ENCODE measurements at places on chromosomes 3 and 15.
A peak's percentile ranks its signal among the peaks of the same experiment; 100 is the strongest.

DNA sequence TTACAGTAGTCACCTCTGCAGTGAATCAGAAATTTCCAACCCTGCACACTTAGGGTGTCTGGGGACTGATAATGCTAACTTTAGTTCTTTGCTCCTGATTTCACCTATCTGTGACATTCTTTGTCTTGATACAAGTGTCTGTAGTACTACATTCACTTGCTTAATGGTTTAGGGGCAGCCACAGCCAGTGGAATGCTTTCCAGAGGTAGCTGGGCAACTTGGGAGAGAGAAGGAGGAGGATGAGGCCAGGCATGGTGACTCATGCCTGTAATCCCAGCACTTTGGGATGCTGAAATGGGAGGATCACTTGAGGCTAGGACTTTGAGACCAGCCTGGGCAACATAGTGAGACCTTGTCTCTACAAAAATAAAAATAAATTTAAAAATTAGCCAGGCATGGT, 8.5 kb downstream of the BAHD1 start:
- no peak for DNase-seq

GRCh38 chr3:138594150-138594934, at the start of gene CEP70:
CEP70 (minus strand) TSS chr3:138594260; CDS start chr3:138572927, 21,333 bp downstream.
- DNase-seq = peak; percentile 81

DNA sequence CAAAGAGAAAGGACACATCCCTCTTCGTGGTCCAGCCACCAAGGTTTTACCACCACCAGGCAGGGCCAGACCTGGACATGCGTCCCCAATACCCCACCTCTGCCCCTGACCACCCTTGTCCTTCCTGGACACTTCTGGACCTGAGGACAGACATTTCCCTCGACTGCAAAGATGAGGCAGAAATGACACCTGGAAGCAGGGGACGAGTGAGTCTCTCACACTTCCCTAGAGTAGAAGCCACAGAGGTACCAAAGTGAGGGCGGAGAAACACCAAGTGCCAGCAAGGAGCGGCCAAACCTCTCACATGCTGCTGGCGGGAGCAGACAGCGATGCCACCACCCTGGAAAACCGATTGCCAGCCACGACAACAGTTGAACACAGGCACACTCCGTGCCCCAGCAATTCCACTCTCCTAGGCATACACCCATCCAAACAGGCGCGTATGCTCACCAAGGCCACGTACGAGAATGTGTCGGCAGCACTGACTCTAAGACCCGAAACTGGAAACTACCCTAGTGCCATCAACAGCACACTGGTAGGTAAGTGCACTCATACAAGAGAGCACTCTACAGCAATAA, 207.0 kb upstream of the NSMCE3 start:
- no peak for DNase-seq

GRCh38 chr3:99586701-99587100, 51.7 kb upstream of the COL8A1 start:
- no peak for DNase-seq

- no peak for DNase-seq
These were observed 13.5 kb downstream of the BFSP2 start for GRCh38 chr3:133413161-133414020.

DNA sequence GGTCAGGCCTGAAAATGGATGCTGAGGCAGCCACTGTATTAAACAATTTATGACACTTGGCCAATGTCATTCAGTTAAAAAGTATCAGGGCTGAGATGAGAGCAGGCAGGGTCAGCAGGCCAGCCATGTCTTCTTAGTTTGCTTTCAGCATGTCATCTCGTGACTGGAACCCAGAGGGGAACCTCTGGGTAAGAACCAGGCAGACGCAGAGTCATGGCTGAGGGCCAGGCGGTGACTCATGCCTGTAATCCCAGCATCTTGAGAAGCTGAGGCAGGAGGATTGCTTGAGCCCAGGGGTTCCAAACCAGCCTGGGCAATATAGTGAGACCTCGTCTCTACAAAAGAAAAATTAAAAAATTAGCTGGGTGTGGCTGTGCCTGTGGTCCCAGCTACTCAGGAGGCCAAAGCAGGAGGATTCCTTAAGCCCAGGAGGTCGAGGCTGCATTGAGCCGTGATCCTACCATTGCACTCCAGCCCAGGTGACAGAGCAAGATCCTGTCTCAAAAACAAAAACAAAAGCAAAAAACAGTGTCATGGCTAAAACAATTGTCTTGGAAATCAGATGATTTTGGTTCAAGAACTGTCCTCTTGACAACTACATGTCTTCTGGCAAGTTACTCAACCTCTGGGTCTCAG, 11.7 kb downstream of the BCL2L10 start:
- peak; percentile 76 for DNase-seq

GRCh38 chr3:195597848-195598247, 14.1 kb upstream of the APOD start:
- DNase-seq = no peak

GRCh38 chr3:78741066-78741645, 1026.6 kb downstream of the ROBO1 start:
- no peak for DNase-seq

GRCh38 chr3:136624894-136625815, 127.0 kb downstream of the STAG1 start:
- DNase-seq = no peak

DNA sequence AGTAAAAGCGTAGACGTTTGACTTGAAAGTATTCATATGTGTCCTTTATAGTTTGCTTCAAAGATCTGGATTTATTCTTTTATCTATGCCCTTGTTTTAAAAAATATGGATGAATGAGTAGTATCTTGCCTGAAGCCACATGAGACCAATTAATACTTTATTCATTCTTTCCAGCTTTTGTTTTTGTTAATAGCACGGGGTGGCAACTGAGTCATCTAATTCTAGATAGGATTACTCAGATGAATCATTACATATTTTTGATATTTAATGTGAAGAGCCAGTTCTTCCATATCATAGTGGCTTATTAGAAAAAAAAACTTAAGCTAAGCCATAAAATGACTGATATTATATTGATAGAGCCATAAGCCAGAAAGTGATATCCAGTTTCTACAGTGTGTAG, 121.9 kb downstream of the BBX start:
- no peak for DNase-seq

DNA sequence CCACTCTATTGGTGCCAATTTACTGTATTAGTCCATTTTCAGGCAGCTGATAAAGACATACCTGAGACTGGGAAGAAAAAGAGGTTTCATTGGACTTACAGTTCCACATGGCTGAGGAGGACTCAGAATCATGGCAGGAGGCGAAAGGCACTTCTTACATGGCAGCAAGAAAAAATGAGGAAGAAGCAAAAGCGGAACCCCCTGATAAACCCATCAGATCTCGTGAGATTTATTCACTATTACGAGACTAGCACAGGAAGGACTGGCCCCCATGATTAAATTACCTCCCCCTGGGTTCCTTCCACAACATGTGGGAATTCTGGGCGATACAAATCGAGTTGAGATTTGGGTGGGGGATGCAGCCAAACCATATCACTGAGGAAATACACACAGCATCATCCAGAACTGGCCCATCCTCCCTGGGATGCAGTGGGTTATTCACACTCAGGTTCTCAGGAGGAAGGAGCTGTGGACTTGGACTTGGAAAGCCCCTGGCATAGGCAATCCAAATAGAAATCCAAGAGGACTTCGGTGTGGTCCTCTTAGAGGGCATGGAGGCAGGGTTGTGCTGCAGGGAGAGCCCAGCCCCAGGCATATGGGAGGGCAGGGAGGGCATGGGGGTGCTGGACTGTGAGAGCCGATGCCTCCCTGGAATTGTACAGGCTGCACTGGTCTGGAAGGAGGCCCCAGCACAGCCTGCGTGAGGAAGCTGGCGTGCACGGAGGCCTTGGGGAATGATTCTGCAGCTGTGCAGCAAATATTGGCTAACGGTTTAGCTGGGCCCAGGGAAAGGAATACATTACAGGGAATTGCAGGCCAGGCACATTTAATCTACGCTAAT, 62.9 kb downstream of the EFCAB12 start:
- no peak for DNase-seq

DNA sequence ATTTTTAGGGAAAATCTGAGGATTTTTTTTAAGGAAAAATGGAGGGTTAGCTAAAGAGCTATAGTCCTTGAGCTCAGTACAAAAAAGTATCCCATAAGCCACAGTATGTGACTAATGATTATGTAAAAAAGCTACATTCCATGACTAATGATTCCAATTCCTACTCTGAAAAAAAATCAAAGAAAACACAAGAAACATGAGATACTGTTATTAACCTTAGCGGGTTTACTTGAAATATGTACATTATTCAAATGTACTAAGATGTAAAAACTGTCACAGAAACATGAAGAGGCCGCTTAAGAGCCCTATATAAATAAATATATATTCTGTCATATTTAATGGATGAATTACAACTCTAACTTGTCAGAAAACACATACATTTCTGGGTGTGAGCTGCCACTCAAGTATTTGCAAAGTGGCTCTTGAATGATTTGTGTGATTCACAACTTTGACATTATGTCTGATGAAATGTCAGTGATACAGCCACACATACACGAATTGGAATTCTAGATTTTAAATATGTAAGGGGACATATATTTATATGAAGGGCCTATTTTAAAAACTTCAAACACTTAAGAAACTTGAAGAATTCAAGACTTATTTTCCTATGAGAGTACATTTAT, 518.7 kb upstream of the SUCLG2 start:
- DNase-seq = no peak

DNA sequence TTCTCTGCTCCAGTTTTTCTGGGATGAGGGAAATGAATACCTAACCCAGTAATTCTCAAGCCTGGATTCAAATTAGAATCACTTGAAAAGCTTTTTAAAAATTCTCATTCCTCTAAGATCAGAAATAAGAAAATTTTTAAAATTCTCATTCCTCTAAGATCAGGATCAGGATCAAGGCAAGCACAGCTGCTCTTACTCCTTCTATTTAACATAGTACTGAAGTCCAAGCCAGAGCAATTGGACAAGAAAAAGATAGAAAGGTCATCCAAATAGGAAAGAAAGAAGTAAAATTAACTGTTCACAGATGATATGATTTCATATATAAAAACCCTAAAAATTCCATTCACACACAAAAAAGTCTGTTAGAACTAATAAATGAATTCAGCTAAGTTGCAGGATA, 24.2 kb upstream of the CLRN1 start:
- no peak for DNase-seq

- DNase-seq = no peak
These were observed 67.2 kb upstream of the SIAH2 start for GRCh38 chr3:150830094-150830681.

GRCh38 chr3:128875556-128876120, 3.8 kb upstream of the ACAD9 start:
- no peak for DNase-seq

- no peak for DNase-seq
These were observed 30.3 kb downstream of the DUSP7 start for GRCh38 chr3:52026041-52026440.

GRCh38 chr3:4746241-4746958, 232.8 kb upstream of the BHLHE40 start:
- DNase-seq = peak; percentile 27

DNA sequence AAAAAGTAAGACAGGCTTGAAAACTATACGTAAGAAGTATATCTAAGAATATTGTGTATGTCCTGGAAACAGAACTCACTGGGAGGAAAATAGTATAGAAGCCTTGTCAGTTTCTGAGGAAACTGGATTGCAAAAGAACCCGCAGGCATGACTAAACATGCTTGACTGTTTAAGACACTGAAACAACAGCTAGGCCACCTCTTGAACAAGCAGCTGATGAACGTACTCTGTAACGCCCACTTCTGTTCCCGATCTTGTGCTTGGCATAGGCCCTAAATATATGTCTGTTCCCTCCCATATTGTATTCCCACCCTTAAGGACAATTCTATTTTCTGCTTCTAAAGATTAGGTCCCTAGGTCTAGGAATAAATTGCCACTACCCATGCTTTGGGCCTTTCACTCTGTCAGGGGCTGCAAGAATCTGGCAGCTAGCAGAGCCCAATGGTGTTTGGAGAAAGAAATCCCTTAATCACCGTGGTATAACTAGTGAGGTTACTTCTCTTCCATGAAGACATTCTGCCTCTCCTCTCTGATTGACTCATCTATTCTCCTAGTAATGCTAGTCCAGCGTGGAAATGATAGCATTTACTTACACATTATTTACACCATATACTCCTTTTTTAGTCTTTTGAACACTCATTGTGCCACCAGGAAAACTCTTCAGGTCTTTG, 46.2 kb downstream of the CD200 start:
- no peak for DNase-seq

DNA sequence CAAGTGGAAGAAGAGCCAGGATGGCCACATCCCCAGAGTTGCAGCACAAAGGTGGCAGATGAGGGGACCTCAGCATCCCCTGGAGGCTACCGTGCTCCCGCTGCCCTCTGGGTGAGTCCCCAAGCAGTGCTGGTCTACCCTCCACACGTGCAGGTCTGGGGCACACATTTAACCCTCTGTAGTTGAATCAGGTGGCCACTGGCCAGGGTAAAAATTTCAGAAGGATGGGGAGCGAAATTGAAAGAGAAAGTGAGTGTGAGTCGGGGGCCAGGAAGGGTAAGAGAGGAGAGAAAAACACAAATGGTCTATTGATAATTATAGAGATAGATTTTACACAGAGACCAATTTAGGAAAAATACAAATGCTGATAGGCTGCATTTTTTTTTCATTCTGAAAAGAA, 139.5 kb upstream of the EIF1B start:
- DNase-seq = no peak

- no peak for DNase-seq
These were observed at the start of gene ALDH1A2 for GRCh38 chr15:58065445-58066041. ALDH1A2 (minus strand) TSS chr15:58065711; CDS start chr15:58065650, 61 bp downstream.

DNA sequence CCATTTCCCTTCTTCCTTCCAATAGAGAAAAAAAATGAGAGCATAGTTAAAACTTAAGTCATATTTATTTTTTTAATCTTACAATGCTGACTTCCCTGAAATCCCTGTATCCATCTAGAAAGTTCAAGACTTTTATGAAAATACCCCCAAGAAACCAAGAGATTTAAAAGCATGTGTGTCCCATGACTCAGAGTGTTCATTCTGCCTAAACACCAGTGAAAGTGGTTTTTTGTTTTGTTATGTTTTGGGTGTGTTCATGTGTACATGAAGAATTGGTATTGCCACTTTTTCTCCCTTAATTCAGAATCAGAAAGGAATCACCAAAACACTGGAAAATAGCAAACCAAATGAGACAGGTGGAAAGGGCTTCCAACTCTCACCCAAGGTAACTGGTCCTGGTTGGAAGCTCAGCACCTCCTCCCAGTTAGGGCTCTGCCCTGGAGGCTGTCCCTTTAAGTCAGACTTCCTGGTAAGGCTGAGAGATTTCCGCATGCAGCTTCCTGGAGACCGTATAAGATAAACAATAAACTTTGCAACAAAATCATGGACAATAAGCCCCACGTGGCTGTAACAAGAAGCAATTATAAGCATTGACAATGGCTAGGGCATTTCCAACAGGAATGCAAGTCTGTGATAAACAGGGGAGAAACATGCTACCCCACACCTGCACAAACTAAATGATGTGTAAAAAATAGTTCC, 121.9 kb upstream of the ARHGEF3 start:
- DNase-seq = no peak

GRCh38 chr3:125062904-125063618, 7.3 kb upstream of the HEG1 start:
- DNase-seq = peak; percentile 92

All from fibroblast of skin of left quadriceps (primary cell).